Caudate nucleus (tissue), 63 donors: ENCODE measurements at places on chromosomes 3 and 15.

DNA sequence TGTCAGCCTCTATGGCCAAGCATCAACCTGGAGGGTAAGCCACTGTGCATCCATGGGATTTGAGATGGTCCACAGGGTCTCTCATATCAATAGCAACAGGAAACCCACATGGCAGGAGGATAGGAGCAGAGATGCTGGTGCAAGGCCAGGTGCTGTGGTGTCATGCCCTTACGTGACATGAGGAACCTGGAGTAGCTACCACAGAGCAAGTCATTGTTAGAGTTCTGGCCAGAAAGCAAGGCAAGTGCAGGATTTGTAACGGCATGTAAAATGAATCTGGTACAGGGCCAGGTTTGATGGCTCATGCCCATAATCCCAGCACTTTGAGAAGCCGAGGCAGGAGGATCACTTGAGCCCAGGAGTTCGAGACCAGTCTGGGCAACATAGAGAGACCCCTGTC is 14.8 kb upstream of the ZNF774 start:
- no peak for DNase-seq

- peak; percentile 6 for DNase-seq
Observed at GRCh38 chr3:8443829-8444791, 57.5 kb upstream of the LMCD1 start.

GRCh38 chr3:24550588-24550987 is 55.9 kb upstream of the THRB start:
- DNase-seq = no peak

- no peak for DNase-seq
Observed at GRCh38 chr15:55969582-55969981, 23.8 kb downstream of the NEDD4 start.

- DNase-seq = peak; percentile 20
Observed at GRCh38 chr3:53795176-53795575, 51.0 kb downstream of the CHDH start.

DNA sequence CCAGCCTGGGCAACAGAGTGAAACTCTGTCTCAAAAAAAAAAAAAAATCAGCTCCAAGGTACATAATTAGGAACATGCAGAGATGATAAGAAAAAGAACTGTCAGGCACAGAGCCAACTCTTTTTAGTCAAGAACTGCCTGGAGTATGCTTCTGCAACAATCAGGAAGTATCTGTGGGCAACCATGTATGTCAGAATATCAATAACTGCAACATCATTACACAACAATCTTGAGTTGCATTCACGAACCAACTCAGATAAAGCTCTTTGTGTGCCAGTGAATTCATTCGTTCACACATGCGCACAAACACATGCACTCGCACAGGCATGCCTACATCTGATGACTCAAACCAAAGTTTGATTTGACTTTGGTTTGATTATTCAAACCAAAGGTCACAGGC is 32.1 kb downstream of the EFHB start:
- no peak for DNase-seq

DNA sequence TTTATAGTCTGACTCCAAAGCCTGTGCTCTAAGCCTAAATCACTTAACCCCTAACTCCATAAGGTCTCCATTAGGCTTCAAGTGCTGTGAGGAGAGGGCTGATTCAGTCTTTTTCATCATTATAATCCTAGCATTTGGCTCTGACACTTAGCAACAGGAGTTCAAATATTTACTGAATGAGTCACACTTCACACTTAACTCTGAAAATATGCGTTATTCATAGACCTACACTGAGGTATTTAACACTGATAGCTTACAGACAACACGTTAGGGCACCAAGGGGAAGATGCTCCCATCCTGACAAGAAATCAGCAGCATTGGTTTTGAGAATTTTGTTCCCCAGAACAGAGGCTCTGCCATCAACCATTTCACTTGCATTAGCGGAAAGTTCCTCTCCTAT is 53.5 kb downstream of the MSL2 start:
- DNase-seq = no peak
